CD4-positive, alpha-beta T cell treated with Interleukin-6 at 100 ng/mL for 8 hours (primary cell): ENCODE measurements at places on chromosomes 4 and X.
A peak's percentile ranks its signal among the peaks of the same experiment; 100 is the strongest.

DNA sequence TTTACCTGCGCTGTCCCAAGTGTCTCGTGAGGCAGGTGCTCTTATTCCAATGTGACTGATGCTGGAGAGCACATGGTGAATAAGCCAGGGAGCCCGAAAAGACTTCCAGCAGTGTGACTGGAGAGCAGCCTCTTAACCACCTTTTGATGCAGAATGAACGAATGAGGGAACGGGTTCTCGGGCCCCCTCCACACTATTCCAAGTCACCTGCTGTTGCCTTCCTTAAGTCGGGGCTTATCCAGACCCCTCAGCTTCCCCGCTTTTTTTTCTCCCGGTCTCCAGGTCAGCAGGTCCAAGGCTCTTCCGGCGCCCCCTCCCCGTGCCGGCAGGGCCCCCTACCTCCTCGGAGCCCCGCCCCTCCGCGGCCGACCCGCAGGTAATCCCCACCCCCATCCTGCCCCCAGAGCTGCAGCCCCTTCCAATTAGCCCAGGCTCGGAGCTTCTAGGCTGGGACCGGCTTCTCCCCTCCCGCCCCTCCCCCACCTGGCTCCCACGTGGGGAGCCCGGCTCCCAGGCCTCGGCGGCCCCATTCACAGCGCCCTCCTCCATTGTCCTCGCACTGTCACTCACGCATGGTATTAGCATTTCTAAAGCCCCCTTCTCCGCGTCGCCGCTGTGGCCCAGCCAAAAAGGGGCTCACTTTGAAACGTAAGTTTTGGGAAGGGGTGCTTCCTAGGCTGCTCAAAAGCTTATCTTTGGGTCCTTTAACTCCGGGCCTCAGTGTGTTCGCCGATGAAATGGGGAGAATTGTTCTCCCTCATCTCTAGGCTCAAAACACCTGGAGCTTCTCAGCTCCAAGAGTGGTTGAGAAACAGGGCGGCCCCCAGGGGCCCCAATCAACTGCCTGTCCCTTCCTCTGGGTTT, 56.2 kb upstream of the PJA1 start:
- DNase-seq: no peak

DNA sequence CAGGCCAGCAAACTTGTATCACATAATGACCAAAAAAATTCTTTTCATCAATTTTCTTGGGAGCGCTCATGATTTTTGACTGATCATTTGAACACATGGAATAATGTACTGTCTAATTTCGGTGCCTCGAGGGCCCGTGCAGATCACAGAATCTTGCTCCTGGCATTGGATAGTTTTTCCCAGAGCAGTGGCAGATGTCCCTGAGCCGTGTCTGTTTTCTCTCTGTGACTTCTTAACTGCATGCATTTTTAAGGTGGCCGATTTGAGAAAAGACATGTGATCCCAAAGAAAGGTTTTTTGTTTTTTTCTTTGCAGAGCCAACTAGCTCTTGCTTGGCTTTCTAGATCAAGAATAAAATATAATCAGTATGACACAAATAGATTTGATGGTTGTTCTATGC, 19.7 kb downstream of the GPRIN3 start:
- no peak for DNase-seq

GRCh38 chr4:182491719-182492118, 248.5 kb downstream of the TENM3 start:
- no peak for DNase-seq

GRCh38 chrX:2342281-2342688, 158.5 kb downstream of the DHRSX start:
- DNase-seq: no peak

GRCh38 chrX:100356351-100356896, 53.6 kb downstream of the PCDH19 start:
- no peak for DNase-seq

GRCh38 chr4:27084685-27085361, 224.2 kb downstream of the STIM2 start:
- no peak for DNase-seq

DNA sequence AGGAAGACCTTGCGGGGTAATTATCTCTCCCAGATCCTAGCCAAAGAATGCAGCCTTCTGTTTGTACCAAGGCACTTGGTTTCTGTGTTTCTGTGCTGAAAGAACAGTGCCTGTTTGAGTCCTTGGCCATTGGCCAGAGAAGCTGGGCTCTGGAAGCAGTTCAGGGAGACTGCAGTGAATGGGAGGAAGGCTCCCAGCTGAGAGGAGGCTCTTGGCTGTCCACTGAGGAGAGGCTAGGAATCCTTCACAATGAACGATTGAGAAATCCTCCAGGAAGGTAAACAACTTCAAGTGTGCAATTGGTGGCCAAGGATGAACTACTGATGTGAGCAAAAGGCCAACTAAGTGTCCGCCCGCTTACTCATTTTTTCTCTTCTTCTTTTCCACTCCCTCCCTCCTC, 61.3 kb downstream of the HS3ST1 start:
- no peak for DNase-seq

- DNase-seq: no peak
Measured at GRCh38 chrX:22159071-22159470, 113.6 kb upstream of the CBLL2 start.

DNA sequence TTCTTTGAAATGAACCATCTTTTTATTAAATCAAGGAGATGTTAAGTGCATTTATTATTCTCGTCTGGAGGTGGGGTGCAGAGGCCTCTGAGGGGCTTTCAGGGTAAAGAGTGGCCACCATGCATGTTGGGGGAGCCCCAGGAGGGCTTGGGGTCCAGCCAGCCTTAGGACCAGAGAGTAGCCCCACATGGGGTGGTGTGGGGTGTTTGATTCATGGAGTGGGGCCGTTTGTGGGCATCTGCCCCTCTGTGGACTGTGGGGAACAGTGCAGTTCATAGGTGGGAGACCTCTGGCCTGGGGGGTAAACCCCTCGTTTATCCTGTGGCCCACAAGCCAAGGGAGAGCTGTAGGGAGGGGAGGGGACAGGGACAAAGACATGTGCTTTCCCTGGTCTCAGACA, 26.9 kb downstream of the HTRA3 start:
- DNase-seq: no peak

GRCh38 chrX:153775293-153776119, 5.3 kb upstream of the SRPK3 start:
- DNase-seq: no peak

DNA sequence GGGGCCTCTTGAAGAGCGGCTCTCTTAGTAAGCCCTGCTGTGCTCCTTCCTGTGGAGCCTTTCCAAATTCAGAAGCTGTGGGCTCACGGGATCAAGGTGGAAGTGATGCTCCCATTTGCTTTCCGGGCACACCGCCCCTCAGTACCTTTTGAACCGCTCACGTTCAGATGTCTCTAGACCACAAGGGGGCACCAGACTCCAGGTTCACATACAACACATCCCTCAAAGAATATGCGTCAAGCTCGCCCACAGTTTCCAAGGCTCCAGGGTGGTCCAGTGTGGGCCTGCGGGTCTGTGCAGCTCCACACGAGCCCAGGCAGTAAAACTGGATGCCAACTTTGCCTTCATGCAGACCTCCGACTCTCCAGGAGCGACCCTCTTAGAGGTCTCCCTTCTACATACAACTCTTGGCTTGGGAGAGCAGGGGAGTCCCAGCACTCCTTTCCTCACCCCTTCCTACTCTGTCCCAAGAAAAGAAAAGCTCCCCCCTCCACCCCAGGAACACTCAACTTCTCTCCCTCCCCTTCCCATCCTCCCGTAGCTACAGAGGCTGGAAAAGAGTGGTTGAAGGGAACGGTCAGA, 11.0 kb downstream of the SUPT20HL1 start:
- peak; percentile 59 for DNase-seq

- DNase-seq: no peak
Measured at GRCh38 chr4:122899682-122900081, 22.7 kb downstream of the NUDT6 start.

DNA sequence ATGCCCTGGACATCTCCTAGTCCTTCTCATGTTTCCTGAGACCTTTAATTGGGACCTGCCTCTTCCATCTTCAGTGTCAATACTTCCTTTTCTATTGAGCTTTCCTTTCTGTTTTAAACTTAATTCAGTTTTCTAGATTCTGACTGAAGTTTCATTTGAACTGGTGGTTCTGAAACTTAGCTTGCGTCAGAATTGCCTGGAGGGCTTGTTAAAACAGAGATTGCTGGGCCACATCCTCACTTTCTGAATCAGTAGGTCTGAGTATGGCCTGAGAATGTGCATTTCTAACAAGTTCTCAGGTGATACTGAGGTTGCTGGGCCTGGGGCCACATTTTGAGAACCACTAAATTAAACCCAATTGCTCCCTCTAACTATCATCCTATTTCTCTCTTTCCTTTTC, 152.1 kb upstream of the DGKK start:
- DNase-seq: no peak

- peak; percentile 42 for DNase-seq
Measured at GRCh38 chrX:46626566-46626965, 53.0 kb downstream of the CHST7 start.

- no peak for DNase-seq
Measured at GRCh38 chr4:104881136-104881886, 265.4 kb upstream of the TET2 start.
